ENCODE measurements at places on chromosomes 6 and 20. TPM values are rescaled to one million over a fixed set of nuclear protein-coding genes. Genes with fewer than 3 reads are reported as not detected.
A peak's percentile ranks its signal among the peaks of the same experiment; 100 is the strongest.

GRCh38 chr20:24789877-24790276, 159.2 kb upstream of the CST7 start:
- no peak for DNase-seq
- H3K36me3 ChIP-seq, result no peaks in the 10 kb centered on the region
- H3K27me3 ChIP-seq, result no peaks in the 10 kb centered on the region
- no peak overlapping the region for H3K27ac ChIP-seq
- no peak overlapping the region for H3K4me3 ChIP-seq

- H3K4me1 ChIP-seq, result peaks cover 35% of the 10 kb centered on the region
- peaks cover 14% of the 10 kb centered on the region for H3K36me3 ChIP-seq
- DNase-seq, result no peak
- no peaks in the 10 kb centered on the region for H3K27me3 ChIP-seq
Observed at GRCh38 chr6:11705069-11705468, 73.5 kb downstream of the ADTRP start.

GRCh38 chr6:20978151-20978614, 443.9 kb downstream of the CDKAL1 start:
- H3K36me3 ChIP-seq, result peaks cover 26% of the 10 kb centered on the region
- no peak overlapping the region for H3K27ac ChIP-seq
- H3K27me3 ChIP-seq, result no peaks in the 10 kb centered on the region
- no peaks in the 10 kb centered on the region for H3K4me1 ChIP-seq

DNA sequence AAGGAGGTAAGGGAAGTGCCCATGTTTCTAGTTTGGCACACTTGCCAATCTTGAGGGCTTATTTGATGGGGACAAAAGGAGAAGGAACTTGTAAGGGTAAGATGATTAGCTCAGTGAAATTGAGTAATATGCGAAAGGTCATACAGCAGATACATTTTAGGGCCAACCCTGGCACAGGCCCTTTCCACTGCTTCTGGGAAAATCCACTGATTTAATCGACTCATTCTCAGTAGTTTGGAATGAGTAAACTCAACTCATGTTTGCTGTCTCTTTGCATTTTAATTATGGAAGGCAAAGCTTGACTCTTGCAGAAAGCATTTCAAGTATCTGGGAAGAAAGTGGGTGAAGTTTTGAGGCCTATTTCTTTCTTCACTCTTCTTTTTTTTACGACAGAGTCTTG, 20.0 kb downstream of the PHF20 start:
- H3K4me1 ChIP-seq, result peaks cover 24% of the 10 kb centered on the region
- no peaks in the 10 kb centered on the region for H3K27me3 ChIP-seq
- DNase-seq, result no peak
- no peak overlapping the region for H3K27ac ChIP-seq

- peaks cover 2% of the 10 kb centered on the region for H3K27me3 ChIP-seq
- no peak for DNase-seq
- no peaks in the 10 kb centered on the region for H3K36me3 ChIP-seq
- no peaks in the 10 kb centered on the region for H3K4me1 ChIP-seq
- H3K27ac ChIP-seq, result no peak overlapping the region
- no peak overlapping the region for H3K4me3 ChIP-seq
Observed at GRCh38 chr6:95120984-95121383, 456.4 kb upstream of the MANEA start.

- H3K36me3 ChIP-seq, result peaks cover 25% of the 10 kb centered on the region
- peak overlapping the region; percentile 2 for H3K4me3 ChIP-seq
- no peak overlapping the region for H3K27ac ChIP-seq
- H3K4me1 ChIP-seq, result peaks cover 24% of the 10 kb centered on the region
Observed at GRCh38 chr6:43578748-43579147, 2.8 kb downstream of the POLH start.

DNA sequence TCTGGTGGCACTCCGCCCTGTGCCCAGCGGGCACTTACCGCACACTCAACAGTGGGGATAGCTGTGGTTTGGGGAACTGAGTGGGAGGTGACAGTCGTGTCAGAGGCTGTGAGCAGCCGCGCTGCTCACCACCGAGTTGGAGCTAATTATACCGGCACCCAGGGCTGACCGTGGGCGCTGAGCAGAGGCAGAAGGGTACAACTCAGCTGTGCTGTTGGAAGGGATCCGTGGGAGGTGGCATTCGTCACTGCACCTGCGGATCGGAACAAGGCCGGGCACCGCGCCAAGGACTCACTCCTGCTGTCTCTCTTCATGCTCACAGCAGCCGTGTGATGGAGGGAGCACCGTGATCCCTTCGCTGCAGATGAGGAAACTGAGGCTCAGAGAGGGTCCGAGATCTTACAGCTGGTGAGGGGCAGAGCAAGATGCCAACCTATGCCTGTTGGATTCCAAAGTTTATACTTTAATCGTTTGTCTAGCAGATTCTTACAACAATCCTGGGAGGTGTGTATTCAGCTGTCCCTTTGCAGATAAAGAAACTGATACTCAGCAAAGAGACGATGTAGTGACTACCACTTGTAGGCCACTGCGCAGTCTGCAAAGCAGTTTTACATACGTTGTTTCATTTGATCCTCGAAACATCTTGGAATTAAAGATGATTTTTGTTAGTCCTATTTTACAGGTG, 713 bp upstream of the ELMO2 start:
- DNase-seq, result peak; percentile 89
- peaks cover 54% of the 10 kb centered on the region for H3K4me1 ChIP-seq
- H3K36me3 ChIP-seq, result peaks cover 4% of the 10 kb centered on the region
- peak overlapping the region; percentile 95 for H3K27ac ChIP-seq

DNA sequence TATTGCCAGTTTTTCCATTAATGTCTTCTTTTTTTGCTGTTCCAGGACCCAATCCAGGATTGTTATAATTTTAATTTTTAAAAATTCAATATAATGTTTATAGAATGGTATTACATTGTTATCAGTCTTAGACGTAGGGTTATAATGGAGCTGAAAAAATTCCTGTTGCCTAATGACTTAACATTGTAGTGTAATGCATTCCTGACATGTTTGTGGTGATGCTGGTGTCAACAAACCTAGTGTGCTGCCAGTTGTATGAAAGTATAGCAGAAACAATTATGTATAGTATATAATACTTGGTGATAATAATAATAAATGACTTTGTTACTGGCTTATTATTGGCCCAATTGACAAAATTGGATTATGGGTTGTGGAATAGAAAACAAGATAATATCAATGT, 30.4 kb downstream of the KIZ start:
- no peaks in the 10 kb centered on the region for H3K4me1 ChIP-seq
- H3K36me3 ChIP-seq, result peaks cover 19% of the 10 kb centered on the region

DNA sequence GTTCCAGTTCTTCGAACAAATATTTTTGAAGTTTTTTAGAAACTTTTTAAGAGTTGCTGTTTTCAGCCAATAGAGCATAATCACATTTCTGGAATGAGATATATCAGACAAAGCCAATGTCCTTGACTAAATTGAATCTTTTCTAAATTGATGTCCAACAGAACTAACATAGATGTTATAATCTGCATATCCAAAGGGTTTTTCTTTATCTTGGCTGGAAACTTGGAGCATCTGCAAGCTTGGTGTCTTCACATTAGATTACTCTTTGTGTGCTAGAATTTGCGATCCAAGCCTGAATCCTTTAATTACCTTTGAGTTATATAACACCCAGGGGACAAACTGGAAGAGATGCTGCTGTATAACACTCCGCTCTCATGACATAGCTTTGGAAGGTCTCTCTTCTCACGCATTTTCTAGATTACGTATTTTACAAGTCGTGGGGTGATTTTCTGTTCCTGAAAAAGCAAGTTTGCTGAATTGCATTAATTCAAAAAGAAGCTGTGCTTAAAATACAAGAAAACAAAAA, 64.4 kb upstream of the FUCA2 start:
- H3K27ac ChIP-seq, result no peak overlapping the region
- DNase-seq, result no peak
- H3K27me3 ChIP-seq, result no peaks in the 10 kb centered on the region

DNA sequence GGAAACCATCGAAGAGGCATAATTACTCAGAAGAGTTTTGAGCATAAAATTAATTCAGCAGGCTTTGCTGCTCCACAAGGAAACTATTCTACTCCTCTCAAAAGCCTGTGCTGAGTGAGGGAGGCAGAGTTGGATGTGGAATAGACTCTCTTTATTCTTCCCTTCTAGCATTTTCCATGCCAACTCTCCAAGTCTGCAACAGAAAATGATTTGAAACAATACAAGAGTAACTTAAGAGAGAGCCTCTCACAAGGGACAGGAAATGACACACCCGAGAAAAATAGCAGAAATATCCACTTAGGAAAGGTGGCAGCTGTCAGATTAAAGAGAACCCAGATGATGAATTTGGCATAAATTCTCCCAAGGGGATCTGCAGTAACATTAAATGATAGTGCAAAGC, 26.3 kb upstream of the LAMP5 start:
- DNase-seq, result no peak
- H3K27ac ChIP-seq, result no peak overlapping the region
- peaks cover 4% of the 10 kb centered on the region for H3K27me3 ChIP-seq
- H3K4me3 ChIP-seq, result no peak overlapping the region

The APCDD1L gene
- total RNA-seq, result not detected
